ENCODE measurements at places on chromosomes 5 and 9.

DNA sequence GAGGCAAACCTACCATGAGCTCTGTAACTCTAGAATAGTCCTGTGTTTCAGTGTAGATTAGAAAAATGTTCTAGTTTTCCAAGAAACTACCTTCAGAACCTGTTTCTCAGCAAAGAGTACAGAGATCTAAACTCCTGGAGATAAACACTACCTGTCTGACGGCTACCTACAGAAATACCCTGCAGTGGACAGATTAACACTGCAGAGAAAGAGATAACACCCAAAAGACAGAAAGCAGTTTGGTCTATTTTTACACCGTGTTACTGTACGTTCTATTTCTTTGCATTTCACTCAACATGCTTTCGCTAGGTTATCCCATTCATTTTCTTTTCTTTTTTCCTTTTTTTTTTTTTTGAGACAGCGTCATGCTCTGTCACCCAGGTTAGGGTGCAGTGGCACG is 11.6 kb downstream of the SCAI start:
- H3K4me1 ChIP-seq, result peaks cover 6% of the 10 kb centered on the region
- no peak for DNase-seq
- H3K4me3 ChIP-seq, result no peak overlapping the region

GRCh38 chr5:165617491-165617890 is 2112.1 kb downstream of the MAT2B start:
- H3K4me3 ChIP-seq, result no peak overlapping the region
- H3K27me3 ChIP-seq, result no peaks in the 10 kb centered on the region

DNA sequence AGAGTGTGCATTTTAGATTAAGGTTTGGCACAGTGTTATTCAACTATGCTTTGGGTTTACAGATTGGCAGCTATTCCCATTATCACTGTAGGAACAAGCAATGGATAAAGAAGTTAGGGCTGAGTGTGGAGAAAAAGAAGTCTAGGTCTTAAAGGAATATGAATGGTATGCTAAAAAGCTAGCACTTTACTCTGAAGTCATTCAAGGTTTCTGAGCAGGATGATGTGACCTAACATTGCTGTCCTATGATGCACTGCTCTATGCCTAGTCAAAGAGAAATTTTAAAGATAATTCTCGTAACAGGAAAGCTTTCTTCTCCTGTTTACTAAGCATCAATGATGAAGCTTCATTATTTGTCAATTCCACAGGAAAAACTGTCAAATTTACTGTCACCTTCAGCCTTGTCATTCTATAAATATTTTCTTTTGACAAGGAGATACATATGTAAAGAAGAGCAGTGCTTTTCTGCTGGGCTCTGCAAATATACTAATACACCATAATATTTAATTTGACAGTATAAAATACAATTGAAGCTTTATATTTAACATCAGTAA is 476.1 kb upstream of the PTPRD start:
- H3K36me3 ChIP-seq, result no peaks in the 10 kb centered on the region
- H3K4me1 ChIP-seq, result no peaks in the 10 kb centered on the region
- no peak overlapping the region for H3K4me3 ChIP-seq
- no peak for DNase-seq

GRCh38 chr9:1709347-1709746 is 305.8 kb upstream of the SMARCA2 start:
- H3K4me3 ChIP-seq, result no peak overlapping the region
- DNase-seq, result peak; percentile 39
- no peaks in the 10 kb centered on the region for H3K4me1 ChIP-seq
- H3K36me3 ChIP-seq, result no peaks in the 10 kb centered on the region
- H3K27me3 ChIP-seq, result no peaks in the 10 kb centered on the region
- H3K27ac ChIP-seq, result no peak overlapping the region

- no peak overlapping the region for H3K4me3 ChIP-seq
- no peaks in the 10 kb centered on the region for H3K4me1 ChIP-seq
- H3K27me3 ChIP-seq, result no peaks in the 10 kb centered on the region
- H3K36me3 ChIP-seq, result no peaks in the 10 kb centered on the region
Measured at GRCh38 chr5:109034306-109034705, 286.6 kb downstream of the FER start.

DNA sequence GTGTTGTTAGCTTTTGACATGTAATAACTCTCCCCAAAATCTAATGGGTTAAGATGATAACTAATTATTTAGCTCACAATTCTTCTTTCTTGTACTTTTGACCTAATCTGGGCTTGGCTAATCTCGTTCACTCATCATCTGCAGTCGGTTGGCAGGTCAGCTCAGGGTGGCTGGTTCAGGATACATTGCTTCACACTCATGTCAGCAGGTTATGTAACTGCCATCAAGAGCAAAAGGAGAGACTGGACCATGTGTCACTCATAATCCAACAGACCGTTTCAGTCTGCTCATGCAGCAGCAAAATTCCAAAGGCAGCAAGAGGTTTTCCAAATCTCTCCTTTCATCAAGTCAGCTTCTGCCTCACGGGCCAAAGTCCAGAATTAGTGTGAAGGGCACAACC is 998.4 kb upstream of the CTNND2 start:
- DNase-seq, result no peak
- no peak overlapping the region for H3K4me3 ChIP-seq
- no peaks in the 10 kb centered on the region for H3K36me3 ChIP-seq
- no peaks in the 10 kb centered on the region for H3K4me1 ChIP-seq
- no peaks in the 10 kb centered on the region for H3K27me3 ChIP-seq

DNA sequence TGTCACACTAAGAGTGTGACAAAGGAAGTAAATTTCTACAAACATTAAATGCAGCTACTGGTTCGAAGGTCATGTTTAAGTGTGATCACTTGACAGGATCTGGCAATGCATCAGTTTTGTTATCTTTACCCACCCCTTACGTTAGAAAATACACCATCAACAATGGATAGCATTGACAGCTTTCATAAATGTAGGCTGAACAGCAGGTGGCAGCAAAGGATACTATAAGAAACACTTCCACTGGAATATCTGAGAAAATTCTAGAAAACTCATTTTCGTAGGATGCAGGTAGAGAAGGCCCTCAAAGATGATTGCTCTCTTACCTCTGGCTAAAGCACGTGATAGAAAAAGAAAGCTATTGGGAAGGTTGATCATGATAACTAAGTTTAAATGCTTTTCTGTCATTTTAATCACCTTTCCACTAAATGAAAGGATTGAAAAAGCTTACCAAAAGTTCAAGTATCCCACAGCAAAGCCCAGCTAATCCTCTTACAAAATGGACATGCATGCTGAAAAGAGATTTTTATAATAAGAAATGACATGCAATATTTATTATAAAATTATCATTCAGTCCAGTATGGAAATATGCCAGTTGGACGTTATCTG is 292.5 kb downstream of the PARP8 start:
- H3K27me3 ChIP-seq, result peaks cover 16% of the 10 kb centered on the region
- H3K4me1 ChIP-seq, result peaks cover 11% of the 10 kb centered on the region
- H3K36me3 ChIP-seq, result no peaks in the 10 kb centered on the region
- H3K4me3 ChIP-seq, result no peak overlapping the region

- no peak overlapping the region for H3K27ac ChIP-seq
- DNase-seq, result no peak
- H3K36me3 ChIP-seq, result no peaks in the 10 kb centered on the region
- H3K4me3 ChIP-seq, result no peak overlapping the region
- H3K27me3 ChIP-seq, result no peaks in the 10 kb centered on the region
Measured at GRCh38 chr9:23630488-23630887, 195.6 kb downstream of the ELAVL2 start.

DNA sequence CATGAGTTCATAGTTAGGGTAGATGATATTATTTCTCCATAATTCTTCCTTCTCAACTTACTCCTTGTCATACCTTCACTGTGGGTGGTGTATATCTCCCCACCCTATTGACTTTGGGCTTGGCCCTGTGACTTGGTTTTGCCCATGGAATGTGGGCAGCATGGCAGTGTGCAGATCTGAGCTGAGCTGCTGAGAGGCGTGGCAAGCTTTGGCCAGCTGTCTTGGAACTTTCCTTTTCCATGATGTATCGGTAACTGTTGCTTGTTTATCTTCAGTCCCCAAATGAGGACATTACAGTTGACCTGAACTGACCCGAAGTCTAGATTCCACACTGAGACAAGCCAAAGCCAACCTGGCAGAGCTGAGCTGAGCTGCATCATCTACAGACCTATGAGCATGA is 70.4 kb downstream of the RALGPS1 start:
- H3K36me3 ChIP-seq, result no peaks in the 10 kb centered on the region
- DNase-seq, result no peak
- H3K4me3 ChIP-seq, result no peak overlapping the region
- no peak overlapping the region for H3K27ac ChIP-seq
- H3K4me1 ChIP-seq, result peaks cover 65% of the 10 kb centered on the region

DNA sequence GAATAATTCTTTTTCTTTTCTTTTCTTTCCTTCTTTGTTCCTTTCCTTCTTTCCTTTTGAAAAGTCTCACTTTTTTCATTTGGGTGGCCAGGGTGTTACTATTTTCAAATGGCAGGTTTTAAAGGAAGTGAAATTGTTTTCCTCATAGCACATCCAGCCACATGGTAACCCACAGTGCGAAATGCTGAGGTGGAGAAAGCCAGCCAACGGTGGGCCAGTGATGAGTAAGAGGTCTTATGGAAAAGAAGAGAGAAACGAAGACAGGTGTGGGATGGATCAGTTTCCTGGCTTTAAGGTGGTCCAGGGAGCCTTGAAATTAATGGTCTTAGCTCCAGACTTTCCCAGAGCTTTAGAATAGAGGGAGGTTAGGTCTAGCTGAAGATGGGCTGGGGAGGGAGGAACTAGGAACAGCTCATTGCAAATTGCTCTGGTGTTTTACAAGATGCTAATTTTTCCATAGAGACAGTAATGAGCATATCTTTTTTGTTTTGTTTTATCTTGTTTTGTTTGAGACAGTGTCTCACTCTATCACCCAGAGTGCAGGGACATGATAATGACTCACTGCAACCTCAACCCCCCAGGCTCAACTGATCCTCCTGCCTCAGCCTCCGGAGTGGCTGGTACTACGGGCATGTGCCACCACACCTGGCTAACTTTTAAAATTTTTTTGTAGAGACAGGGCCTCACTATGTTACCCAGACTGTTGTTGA is 17.8 kb downstream of the ITK start:
- peak overlapping the region; percentile 48 for H3K27ac ChIP-seq
- H3K4me1 ChIP-seq, result peaks cover 70% of the 10 kb centered on the region
- H3K4me3 ChIP-seq, result no peak overlapping the region
- H3K36me3 ChIP-seq, result peaks cover 3% of the 10 kb centered on the region
- H3K27me3 ChIP-seq, result no peaks in the 10 kb centered on the region
- peak; percentile 74 for DNase-seq

DNA sequence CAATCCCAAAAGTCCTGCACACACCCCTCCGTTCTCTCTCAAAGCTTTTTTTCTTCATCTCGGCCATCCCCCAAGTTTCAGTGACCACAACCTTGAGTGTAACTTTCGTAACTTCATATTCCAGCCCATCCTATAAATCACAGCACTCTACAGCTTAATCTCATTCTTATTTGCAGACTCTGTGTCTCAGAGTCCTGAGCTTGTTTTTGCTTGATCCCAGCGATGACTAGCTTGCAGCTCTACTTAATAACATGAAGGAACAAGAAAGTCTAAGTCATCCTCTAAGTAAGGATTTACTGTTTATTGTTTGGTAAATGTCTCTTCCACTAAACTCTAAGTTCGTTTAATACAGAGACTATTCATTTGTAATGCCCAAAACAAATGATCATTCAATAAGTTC is 2.6 kb upstream of the SPDL1 start:
- H3K36me3 ChIP-seq, result no peaks in the 10 kb centered on the region
- peaks cover 8% of the 10 kb centered on the region for H3K4me1 ChIP-seq
- H3K27ac ChIP-seq, result no peak overlapping the region
- no peak overlapping the region for H3K4me3 ChIP-seq
- peaks cover 8% of the 10 kb centered on the region for H3K27me3 ChIP-seq
